NCI-H2029 treated with DMSO at 0.1 percent for 48 hours (cell line): ENCODE measurements at places on chromosomes 13 and 19.
A peak's percentile ranks its signal among the peaks of the same experiment; 100 is the strongest.

DNA sequence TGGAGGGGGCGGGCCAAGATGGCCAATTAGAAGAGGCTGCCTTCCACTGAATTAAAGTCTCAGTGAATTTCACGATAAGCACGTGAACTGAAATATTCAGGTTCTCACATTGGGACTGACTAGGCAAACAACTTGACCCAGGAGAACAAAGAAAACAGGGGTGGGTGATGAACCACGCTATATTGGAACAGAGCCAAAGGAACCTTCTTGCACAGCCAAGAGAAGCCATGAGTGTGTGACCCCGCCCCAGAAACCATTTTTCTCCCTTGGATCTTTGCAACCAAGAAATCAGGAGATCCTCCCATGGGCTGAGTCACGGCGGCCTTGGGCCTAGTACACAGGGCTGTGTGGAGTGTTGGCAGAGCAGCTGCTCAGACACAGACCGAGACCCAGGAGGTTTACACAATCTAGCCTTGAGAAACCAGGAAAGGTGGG is 36.8 kb downstream of the ERICH4 start:
- no peak for DNase-seq

DNA sequence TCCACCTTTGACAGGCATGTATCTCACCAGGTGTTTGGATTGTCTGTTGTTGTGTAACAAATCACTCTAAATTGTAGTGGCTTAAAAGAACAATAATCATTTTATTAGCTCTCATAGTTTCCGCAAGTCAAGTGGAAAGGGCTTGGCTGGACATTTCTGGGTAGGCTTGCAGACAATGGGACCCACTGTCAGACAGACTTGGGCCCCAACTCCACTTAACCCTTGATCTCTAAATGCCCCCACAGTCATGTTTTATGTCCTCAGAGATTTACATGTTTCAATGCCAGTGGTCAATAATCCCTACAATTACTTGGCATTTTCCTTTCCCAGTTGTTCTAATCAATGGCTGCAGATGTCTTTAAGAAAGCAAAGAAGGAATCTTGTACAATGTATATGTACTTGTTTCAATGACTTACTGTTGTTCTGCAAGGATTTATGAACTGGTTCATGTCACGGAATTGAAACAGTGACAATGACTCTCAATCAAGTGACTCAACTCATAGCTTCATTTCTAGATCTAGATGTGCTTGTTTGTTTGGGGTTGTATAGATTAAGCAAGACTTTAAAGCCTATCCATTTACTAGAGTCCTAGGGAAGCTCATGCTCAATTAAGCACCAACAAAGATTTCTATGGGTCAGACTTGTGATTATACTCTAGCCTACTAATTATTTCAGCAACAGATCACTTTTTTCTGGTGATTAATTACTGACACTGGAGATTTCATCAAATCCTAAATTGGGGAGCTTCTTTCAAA is 510.1 kb upstream of the NBEA start:
- no peak for DNase-seq

DNA sequence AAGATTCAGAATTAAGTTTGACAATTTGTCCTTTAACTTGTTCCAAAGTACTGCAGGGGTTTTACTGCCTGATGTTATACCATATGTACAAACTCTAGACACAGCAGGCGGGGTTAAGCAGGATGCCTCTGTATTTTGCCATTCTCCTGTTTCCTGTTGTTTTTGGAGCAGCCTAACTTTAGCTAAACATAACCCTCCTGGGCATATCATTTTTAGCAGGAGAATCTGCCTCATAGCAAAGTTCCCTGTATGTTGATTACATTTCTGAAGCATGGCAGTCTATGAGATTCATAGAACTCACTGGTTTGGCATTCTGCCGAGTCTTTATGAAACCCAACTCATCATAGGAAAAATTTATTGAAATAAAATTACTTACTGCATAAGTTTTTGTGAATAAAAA is 5.2 kb downstream of the LHFPL6 start:
- DNase-seq, result no peak

GRCh38 chr19:28492621-28493020 is 720.3 kb downstream of the UQCRFS1 start:
- DNase-seq, result no peak

DNA sequence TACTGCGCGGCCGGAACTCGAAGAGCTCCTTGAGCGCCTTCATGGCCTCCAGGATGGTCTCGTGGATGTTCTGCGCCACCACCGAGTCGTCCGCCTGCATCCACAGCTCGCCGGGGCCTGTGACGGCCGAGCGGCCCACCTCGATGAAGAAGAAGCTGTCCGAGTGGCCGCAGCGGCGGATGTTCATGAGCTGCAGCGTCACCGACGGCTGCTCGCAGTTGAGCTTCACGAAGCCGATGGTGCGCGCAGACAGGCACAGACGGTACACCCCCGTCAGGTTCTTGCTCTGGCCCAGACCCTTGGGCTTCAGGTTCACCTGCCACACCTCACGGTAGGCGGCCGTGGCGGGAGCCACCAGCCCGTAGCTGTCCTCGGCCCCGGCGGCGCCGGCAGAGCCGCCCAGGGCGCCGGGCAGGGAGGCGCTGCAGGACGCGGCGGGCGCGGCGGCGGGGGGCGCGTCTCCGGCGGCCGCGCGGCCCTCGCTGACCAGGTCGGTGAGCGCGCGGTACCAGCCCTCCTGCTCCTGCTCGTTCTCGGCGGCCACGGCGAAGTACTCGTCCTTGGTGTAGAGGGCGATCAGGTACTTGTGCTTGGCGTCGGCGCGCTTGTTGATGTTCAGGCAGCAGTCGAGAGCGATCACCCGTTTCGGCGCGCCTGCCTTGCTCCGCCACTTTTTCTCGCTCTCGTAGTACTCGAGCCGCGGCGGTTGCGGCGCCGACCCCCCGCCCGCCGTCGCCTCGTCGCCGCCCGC is 1.1 kb downstream of the IRS2 start:
- no peak for DNase-seq

- no peak for DNase-seq
Measured at GRCh38 chr19:57907394-57907793, 9.0 kb downstream of the ZNF417 start.

DNA sequence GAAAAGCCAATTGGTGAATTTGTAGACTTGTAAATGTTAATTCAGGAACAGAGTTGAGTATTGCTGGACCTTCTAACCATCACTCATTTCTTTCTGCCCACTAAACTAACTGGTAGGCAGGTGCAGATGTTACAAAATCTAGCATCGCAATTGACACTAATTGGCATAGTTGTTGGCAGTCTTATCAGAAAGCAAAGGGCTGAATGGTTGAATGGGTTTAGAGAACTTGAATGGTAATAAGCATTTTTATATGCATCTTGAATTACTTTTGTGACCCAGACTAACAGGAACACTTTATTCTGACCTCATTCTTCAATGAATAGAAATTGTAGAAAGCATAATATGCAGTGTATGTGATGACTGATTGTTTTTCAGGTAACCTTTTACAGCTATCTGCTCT is 189.1 kb downstream of the GGACT start:
- peak; percentile 24 for DNase-seq

DNA sequence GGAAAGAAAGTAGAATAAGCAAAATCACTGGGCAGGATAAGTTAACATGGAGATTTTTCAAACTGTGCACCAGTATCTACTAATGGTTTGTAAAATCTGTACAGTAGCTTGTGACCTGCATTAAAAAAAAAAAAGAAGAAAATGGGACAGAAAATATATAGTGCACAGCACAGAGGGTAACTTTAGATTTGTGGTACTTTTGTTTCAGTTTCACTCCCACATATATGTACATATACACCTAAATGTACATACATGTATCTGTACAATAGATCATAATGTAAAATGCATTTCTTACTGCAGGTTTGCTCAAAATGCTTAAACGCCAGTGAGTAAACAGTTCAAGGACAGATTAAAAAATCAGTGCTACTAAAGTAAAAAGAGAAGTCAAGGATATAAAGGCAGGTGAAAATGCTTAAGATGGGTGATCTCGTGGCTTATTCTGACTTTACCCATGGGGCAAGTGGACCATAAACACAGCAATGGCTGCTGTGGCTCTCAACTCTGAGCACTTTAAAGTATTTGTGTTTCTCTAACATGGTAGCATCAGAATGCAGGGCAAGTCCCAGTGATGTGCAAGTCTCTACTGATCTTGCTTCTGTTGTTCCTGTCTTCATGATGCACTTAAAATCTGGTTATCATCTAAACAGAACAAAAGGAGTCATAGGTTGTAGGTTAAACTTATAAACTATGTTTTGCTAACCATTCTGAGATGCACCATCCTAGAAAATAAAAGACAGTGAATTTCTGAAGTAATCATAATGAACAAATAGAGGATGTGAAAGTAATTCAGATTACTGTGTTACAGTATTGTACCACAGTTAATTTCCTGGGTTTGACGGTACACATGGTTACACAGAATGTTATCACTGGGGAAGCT is 112.3 kb downstream of the MIPEP start:
- no peak for DNase-seq

DNA sequence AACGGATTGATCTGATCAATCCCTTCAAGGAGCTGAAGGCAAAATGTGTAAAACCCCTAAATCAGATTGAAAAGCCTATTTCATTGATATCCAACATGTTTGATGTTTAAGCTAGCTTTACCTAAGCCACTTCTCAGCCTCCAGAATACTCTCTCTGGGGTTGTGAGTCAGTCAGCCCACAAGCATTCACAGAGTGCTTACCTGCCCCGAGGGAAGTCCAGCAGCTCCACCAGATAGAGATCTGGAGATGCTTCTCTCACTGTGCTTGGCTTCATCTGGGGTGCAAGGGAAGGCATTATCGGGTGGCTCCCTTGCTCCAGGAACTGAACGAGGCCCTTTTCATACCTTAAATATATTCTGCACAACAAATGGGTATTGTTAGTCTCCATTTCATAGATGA is 159.7 kb downstream of the OXGR1 start:
- DNase-seq, result no peak

DNA sequence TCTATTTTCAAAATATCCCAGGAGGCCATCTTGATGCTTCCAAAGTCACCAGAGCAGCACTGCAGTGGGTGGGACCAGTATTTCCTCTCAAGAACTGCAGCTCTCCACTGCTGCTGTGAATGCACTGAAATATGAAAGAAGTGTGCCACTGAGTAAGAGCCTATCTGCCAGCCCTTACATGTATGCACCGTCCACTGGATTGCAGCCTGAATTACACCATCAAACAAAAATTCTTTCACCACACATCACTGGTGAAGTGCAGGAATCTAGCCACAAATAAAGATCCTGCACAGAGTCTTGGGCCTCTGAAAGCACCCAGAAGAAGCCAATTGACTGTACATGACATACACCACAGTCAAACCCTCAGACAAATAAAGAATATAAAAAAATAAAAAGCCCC is 249.0 kb downstream of the LHFPL6 start:
- no peak for DNase-seq

DNA sequence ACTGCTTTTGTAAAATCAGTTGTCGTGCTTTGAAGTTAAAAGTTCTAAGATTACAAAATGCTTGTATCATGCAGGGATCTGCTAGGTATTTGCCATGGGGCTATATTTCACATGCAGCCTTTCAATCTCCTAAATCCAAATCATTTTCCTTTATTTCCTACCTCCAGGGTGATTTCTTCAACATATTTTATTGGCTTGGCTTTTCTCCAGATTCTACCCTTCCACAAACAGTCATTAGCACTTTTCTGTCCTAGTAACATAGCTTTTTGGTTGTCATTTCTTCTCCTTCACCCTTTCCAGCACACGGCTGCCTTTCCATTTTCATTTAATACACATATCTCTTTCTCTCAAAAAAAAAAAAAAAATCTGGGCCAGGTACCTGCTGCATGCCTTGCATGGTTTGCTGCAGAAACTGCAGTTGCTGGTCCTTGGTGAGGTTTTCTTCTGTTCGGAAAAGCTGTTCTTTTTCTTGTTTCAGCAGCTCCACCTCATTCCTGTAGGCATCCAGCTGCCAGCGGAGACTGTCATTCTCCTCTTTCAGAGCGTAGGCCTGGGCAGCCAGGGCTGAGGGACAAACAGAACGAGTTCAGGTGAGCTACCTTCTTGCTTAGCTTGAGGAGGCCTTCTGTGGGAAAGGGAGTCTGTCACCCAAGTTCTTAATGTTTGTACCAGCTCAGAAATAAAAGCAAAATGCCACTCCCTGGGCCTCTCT is 274.7 kb downstream of the DNAJC15 start:
- DNase-seq, result no peak

- DNase-seq, result no peak
Measured at GRCh38 chr19:5292822-5293611, 47.6 kb downstream of the PTPRS start.

- DNase-seq, result no peak
Measured at GRCh38 chr19:9903336-9903735, 33.0 kb downstream of the OLFM2 start.

DNA sequence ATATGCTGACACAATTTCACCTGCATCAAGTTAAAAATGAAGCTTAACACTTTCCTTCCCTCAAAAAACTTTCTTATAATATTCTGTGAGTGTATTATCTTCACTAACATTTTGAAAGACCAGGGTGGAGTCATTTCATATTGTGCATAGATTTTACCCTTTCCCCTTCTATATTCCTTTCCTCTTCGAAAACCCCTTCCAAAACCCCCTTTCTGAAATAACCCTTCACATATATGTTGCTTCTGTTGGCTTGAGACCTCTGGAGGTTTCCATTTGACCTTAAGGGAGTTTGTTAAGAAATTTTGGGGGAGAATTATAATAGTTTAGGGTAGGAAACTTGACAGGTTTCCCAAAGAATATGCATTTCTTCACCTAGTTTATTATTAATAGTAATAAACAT is 489.6 kb upstream of the MIR17HG start:
- no peak for DNase-seq

DNA sequence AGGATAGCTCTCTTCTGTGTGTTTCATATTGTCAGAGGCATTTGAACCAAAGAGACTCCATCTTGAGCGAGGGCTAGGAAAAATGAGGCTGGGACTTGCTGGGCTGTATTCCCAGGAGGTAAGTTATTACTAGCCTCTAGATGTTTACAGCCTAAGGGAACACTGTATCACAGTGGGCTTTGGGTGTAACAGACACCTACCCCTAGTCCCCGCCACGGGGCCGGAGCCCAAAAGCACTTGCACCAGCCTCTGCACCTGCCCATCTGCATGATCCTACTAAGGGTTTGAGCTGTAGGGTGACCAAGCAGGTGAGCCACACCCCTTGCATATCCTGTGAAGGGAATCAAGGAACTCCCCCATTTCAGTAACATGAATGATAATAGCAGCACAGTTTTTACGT is 1972.2 kb downstream of the OLFM4 start:
- DNase-seq, result no peak

DNA sequence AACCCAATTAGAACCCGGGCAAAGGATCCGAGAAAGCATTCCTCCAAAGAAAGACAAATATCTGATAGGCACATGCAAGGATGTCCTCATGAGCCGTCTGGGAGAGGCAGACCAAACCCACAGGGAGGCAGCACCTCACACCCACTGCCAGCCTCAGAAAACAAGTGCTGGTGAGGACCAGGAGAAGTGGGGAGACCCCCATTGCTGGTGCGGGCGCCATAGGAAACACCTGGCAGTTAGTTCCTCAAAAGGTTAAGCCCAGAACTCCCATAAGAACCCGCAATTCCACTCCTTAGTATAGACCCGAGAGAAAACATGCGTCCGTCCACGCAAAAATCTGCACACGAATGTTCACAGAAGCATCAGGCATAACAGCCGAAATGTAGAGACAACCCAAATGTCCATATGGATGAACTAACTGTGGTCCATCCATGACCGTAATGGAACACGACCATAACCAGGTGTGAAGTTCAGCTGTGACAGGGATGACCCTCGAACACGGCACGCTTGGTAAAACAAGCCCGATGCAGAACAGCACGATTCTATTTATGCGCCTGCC is 7.9 kb downstream of the ZNF787 start:
- DNase-seq, result no peak
